ENCODE measurements at places on chromosomes 12 and 14.

- DNase-seq, result no peak
These were observed 566.6 kb upstream of the FBXO33 start for GRCh38 chr14:39998854-39999253.

DNA sequence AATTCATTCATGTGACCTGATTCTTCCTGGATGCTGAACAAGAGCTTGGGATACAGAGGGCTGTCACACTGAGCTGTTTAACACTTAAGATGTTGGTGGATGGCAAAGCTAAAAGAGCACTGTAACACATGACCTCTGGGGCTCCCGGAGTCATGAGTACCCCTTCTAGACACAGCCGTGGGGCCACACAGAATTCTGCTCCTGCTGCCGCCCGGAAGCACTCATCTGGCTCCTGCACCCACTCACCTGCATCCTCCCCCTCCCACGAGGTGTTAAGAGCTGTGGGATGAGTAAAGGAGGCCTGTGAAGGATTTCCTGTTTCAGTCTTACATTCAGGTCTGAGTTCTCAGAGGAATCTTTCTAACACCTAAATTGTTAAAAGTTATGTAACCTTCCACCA, 78.0 kb upstream of the SSTR1 start:
- no peak for DNase-seq

GRCh38 chr14:75648066-75648838, 12.4 kb downstream of the ERG28 start:
- no peak for DNase-seq

- DNase-seq, result no peak
These were observed 18.6 kb downstream of the AGAP2 start for GRCh38 chr12:57719777-57720605.

- DNase-seq, result peak; percentile 50
These were observed 3.0 kb downstream of the SMCO3 start for GRCh38 chr12:14810953-14811483.
